NCI-H2081 (cell line): ENCODE measurements at places on chromosomes 11 and 22.

- DNase-seq, result no peak
Measured at GRCh38 chr11:94746721-94747120, 21.4 kb upstream of the AMOTL1 start.

GRCh38 chr11:76769645-76770586 lies 13.2 kb upstream of the TSKU start:
- DNase-seq, result no peak

DNA sequence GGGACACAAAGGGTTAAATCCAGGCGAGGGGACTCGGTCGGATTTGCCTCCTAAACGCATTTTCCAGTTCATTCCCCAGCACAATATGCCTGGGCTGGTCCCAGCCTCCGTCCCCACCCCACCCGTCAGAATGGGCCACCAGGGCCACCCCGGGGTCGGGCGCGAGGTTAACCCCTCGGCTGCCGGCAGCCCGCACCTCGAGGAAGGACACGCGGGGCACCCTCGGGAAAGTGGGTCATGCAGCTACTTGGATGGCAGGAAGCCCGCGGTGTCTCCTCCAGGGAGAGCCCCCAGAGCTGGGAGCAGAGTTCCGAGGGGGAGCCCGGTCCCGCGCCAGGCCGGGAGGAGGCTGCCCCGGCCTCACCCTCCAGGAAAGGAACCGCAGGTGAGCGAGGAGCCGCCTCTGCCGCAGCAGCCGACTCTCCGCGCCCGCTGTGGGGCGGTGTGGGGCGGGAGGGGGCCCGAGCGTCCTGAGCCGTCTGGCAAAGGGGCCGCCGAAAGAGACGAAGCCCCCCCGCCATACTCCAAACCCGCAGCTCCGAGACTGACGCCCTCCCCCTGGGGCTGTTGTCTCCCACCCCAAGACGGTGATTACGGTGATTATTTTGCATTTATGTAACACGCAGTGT lies 1.4 kb downstream of the NECTIN1 start:
- peak; percentile 14 for DNase-seq

DNA sequence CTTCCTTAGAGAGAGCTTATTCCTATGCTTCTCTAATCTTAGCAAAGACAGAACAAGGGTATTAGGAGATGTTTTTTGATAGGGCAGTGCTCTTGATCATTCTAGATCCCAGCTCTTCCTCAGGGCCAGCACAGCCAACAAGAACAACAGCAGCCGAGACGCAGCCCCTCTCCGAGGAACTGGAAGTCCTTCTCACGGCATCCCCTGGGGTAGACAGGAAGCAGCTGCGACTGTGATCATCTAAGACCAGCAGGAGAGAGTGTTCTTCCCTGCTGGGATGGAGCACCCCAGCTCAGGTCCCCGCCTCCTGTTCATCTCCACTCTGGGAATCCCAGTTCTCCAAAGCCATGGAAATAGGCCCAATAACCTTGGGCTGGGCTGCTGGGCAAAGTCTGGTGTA lies 29.6 kb downstream of the IRAG1 start:
- no peak for DNase-seq

DNA sequence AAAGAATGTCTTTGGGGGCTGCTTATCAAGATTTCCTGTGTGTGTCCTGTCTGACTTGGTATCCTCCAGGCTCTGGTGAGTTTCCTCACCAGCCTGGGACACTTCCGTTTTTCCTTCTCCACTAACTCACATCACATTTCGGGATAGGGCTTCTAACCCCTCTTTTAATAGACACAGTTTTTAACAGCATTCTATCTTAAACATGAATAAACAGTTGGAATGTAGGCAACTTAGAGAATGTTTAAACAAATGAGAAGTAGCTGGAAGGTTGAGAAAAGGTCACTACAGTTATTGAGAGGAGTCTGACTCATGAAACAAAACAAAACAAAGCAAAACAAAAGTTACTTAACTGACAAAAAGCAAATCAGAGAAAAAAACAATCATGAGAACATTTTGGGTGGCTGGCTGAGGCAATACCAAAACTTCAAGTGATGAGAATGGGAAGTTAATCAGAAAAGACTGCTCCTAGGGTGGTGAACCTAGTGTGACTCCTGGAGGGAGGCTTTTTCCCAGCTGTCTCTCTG lies 64.7 kb upstream of the CTSC start:
- no peak for DNase-seq

DNA sequence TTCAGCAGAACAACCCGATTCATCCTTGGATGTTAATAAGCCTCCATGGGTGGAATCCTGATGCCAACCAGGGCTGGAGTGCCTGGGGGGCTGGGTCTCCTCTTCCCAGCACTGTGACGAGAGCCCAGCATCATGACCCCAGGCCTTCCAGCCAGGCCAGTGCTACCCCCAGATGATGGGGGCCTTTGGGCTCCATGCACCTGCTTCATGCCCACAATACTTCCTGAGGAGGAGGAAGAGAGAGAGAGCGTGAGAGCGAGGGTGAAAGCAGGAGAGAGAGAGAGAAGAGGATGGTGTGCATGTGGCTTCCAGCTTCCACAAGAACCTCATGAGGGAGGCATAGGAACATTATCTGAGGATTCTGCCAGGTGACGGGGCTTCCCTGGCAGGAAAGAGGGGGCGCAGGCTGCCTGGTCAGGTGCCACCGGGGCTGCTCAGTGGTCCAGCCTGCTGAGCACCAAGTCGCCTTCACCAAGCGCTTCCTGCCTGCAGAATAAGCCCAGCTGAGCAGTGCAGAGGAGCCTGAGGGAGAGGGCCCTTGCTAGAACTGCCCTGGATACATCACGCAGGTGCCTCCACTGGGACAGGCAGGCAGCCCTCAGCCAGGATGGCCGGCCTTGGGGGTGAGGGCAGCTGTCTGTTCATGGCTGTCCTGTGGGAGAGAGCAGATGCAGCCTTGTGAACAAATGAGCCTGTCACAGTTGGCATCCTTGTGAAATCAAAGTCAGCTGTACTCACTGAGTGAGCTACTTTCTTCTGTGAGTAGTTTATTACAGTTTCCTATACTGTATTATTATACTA lies 243.3 kb upstream of the B3GAT1 start:
- no peak for DNase-seq

GRCh38 chr22:21641417-21641788 lies 699 bp upstream of the SDF2L1 start:
- no peak for DNase-seq

DNA sequence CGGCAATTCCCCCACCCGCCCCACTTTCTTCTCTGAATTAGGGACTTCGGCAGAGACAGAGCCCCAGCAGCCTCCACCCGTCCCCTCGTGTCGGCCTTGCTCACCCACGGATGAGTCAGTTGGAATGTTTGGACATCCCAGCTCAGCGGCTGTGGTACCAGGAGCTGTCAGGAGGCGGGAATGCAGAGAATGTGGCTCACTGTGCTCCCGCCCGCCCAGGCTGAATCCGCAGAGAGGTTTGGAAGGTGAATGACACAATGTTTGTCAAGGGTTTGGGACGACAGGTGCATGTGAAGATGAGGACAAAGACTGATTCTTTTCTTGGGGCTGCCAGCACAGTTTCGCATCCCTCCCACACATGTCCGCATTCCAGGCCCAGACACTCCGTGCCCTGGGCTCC lies 39.6 kb downstream of the LIF start:
- no peak for DNase-seq

- no peak for DNase-seq
Measured at GRCh38 chr11:68927280-68928135, 23.8 kb downstream of the IGHMBP2 start.

DNA sequence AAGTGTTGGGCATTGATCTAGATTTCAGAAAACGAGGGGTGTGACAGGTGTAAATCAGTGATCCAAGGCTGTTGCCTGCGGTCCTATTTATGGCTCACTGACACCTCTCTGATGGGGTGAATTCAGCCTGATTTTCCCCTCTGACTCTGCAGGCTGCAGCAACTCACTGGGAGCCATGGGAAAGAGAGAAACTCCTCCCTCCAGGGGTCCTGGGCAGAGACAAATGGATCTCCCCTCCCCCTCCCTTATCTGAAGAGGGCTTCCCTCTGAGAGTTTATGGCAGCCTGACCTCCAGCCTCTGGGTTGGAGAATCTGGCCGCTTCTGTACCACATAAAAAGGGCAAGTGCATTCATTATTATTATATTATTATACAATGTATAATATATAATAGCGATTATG lies 1.8 kb upstream of the PKNOX2 start:
- DNase-seq, result no peak

GRCh38 chr22:26416670-26417276 lies 12.3 kb upstream of the ASPHD2 start:
- DNase-seq, result no peak

- no peak for DNase-seq
Measured at GRCh38 chr11:113697756-113698407, 8.2 kb downstream of the TMPRSS5 start.

GRCh38 chr22:37146051-37146385 lies 3.7 kb downstream of the IL2RB start:
- DNase-seq, result no peak

GRCh38 chr11:31214372-31214771 lies 155.2 kb downstream of the DCDC1 start:
- no peak for DNase-seq

- DNase-seq, result no peak
Measured at GRCh38 chr11:15136166-15136565, 21.4 kb downstream of the INSC start.

DNA sequence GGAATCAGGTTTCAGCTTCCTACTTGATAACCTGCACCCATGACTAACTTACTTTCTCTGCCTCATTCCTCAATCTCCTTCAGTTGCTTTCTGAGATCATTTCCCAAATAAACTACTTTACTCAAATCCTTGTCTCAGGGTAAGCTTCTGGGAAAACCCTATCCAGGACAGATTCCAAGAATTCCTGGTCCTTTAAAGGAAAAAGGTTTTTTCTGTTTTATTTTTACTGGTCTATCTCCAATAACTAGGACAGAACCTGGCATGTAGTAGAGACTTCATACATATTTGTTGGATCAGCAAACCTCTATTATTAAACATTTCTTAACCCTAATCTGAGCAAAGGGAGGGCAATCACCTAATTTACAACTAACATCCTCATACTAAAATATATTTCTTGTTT lies 910.5 kb upstream of the CHORDC1 start:
- DNase-seq, result no peak

GRCh38 chr11:111528557-111528956 lies 12.0 kb upstream of the LAYN start:
- DNase-seq, result no peak

- DNase-seq, result no peak
Measured at GRCh38 chr11:35389897-35390465, 29.4 kb downstream of the SLC1A2 start.

DNA sequence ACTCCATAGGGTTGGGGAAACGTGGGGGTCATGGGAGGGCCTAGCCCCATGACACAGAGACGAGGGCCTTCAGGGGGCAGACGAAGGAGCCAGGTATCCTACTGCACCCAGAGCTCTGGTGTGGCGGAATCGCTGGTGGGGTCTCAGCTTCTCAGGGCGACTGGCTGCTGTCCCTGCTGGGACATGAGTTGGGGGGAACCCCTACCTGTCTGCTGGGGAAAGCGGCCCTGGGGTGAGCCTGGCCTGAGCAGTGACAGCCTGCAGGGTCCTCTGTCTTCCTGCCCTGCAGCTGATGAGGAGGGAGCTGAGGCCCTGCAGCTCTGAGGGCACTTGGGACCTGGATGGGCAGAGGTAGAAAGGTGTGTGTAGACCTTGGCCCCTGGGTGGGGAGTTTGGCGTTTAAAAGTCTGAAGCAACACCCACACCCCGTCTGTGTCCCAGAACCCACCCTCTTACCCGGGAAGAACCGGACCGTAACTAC lies 33.6 kb upstream of the GRAMD4 start:
- no peak for DNase-seq

DNA sequence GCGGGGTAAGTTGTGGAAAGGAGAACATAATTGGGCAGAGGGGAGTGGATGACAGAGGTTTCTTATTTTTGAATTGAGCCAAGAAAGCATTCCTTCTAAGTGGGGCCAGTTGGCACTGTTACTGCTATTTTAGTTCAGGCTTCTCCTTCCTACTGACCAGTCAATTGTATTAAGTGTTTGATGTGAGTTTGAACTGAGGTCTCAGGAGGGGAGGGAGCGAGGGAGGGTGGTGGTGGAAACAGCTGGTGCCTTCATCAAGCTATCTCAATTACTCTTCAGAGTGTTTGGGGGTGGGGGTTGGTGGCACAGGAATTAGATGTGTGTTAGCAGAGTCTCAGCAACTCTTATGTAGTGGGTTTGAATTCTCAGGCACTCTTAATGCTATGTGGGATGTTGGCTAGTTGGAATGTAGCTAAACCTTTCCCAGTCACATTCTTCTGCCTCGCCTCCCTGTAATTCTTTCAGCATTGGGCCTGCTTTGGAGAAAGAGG lies 14.5 kb downstream of the CTNND1 start:
- no peak for DNase-seq

DNA sequence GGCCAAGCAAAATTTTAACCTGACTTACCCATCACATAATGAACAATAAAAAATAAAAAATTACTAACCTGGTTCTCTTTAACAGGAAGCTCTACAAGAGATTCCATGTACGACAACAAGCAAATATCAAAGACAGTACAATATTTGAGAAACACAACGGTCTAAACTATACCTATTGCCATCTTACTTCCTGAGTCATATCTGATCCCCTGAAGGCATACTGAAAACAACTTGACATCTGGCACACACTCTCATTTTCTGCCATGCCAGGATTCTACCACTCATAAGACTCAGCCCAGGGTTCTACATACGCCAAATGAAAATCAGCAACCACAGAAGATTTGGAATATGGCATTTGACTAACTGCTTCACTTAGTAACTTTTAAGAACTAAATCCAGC lies 13.8 kb downstream of the DENND5A start:
- DNase-seq, result no peak
